Caco-2 (cell line): ENCODE measurements at places on chromosomes 7 and 10. TPM values are rescaled to one million over a fixed set of nuclear protein-coding genes. Genes with fewer than 3 reads are reported as not detected.

DNA sequence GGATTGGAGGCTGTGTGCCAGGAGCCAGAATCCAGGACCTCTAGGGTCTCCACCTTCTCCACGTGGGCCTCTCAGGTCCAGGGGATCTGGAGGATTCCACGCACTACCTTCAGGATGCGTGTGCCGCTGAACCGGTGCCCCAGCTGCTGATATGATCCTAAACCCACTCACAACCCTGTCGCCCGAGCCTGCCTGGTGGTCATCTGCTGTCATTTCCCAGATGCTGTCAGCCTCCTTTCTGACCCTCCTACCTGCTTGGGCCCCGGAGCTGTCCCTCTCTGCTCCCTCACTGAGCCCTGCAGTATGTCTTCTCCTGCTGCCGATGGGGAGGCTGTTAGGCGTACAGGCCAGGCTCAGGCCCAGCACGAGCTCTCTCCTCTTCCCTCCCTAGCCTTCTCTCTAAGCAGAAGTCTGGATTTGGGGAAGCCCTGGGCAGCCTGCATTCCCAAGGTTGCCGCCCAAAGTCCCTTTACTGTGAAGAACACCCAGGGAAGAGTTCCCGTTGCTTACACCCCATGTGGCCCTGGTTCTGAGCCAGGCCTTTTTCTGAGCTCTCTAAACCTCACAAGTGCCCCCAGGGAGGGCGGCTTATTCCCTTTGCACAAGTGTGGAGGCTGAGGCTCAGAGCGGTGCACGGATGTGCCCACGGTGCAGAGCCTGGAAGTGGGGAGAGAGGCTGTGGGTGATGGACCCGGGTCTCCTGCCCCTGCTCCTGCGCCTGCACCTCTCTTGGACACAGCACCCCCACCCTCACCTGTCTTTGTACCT, 30.8 kb upstream of the ZNF488 start:
- H3K27ac ChIP-seq = no peak overlapping the region
- no peaks in the 10 kb centered on the region for H3K27me3 ChIP-seq
- DNase-seq = no peak
- H3K4me3 ChIP-seq = no peak overlapping the region

DNA sequence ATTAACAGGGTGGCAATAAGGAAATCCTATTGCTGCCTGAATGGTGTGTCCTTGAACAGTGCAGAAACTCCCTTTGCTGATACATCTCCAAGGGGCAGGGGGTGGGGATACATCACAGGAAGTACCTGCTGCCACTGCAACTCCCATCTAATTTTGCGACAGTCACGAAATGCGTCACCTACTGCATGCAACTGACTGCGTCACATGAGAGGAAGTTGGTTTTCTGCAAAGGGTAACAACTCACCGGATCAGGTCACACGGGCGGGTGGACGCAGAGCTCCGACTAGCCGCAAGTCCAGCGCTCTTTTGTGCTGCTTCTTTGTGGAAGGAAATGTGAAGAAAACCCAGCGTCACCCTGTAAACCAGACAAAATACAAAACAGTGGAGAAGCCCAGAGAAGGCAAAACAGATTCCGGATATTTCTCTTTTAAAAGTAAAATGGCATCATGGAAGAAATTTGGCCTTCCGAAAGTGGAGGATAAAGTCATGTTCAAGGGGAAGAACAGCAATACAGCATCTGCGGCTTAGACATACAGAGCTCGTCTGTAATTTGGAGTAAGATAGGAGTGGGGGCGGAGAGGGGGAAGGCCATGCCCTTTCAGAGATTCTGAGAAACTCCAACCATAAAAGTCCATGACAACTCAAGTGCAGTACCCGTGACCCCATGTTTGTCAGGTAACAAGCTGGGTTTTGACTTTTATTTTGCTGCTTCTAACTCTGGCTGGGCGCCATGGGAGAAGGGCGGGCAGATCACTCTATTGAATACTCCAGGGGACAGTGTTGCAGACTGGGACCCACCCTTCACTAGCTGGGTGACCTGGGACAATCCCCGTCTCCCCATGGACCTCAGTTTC, 32.3 kb upstream of the PLEKHS1 start:
- H3K27ac ChIP-seq = no peak overlapping the region
- H3K27me3 ChIP-seq = no peaks in the 10 kb centered on the region
- no peaks in the 10 kb centered on the region for H3K36me3 ChIP-seq
- H3K4me1 ChIP-seq = no peaks in the 10 kb centered on the region
- no peak for DNase-seq

- no peak for DNase-seq
- no peak overlapping the region for H3K4me3 ChIP-seq
- no peaks in the 10 kb centered on the region for H3K4me1 ChIP-seq
- no peak overlapping the region for H3K27ac ChIP-seq
- no peaks in the 10 kb centered on the region for H3K36me3 ChIP-seq
- no peaks in the 10 kb centered on the region for H3K27me3 ChIP-seq
Observed at GRCh38 chr7:149800169-149800555, 26.8 kb upstream of the ZNF467 start.

DNA sequence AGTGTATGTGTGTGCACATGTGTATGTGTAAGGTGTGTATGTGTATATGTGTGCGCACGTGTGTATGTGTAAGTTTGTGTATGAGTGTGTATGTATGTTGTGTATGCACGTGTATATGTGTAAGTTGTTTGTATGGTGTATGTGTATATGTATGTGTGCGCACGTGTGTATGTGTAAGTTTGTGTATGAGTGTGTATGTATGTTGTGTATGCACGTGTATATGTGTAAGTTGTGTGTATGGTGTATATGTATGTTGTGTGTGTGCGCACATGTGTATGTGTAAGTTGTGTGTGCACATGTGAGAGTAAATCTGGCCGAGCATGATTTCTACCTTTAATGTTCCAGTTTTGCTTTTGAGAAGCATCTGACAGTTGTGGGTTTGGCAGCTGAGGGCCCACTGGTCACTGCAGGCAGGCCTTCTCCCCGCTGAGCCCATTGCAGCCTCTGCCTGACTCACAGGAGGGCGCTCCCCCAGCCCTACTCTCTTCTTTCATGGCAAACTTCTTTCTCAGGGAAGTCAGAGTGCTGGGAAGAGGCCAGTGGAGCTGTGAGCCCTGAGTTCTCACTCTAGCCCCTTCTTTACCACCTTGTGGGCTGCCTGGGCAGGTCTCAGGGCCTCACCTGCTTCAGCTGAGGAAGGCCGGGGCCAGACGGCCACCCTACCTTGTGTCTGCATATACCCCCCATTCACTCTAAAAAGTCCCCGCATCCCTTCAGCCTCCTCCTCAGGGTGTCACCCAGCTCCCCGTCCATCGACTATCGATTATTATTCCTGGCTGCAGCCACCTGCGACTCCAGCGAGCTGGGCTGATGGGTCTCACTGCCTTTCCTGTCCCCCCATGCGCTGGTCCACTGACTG, 11.2 kb downstream of the WDR86 start:
- no peak overlapping the region for H3K4me3 ChIP-seq
- H3K4me1 ChIP-seq = peaks cover 3% of the 10 kb centered on the region
- no peak for DNase-seq
- no peaks in the 10 kb centered on the region for H3K36me3 ChIP-seq

GRCh38 chr10:8352171-8353075, 297.9 kb downstream of the GATA3 start:
- DNase-seq = no peak
- H3K4me3 ChIP-seq = no peak overlapping the region
- H3K36me3 ChIP-seq = no peaks in the 10 kb centered on the region
- H3K27me3 ChIP-seq = no peaks in the 10 kb centered on the region

DNA sequence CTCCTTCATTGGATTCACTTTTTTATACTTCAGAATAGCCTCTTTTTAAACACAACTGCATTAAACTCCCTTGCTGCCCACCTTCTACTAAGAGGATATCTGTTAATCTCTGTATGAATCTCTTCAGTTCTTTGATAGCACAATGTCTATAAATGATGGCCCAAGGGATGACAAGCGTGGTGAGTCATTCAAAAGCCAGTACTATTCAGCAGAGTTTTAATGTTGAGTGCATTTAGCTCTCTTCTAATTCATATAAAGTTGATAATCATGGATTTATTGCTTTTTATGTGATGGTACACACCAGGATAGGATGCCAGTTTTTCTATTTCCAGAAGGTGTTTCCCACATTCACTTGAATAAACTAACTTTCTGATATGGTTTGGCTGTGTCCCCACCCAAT, 57.4 kb upstream of the HECTD2 start:
- DNase-seq = no peak
- H3K27ac ChIP-seq = no peak overlapping the region
- no peaks in the 10 kb centered on the region for H3K36me3 ChIP-seq

- H3K4me3 ChIP-seq = no peak overlapping the region
- no peak overlapping the region for H3K27ac ChIP-seq
- H3K27me3 ChIP-seq = no peaks in the 10 kb centered on the region
- no peaks in the 10 kb centered on the region for H3K36me3 ChIP-seq
Observed at GRCh38 chr7:114155116-114156110, 236.6 kb upstream of the PPP1R3A start.

DNA sequence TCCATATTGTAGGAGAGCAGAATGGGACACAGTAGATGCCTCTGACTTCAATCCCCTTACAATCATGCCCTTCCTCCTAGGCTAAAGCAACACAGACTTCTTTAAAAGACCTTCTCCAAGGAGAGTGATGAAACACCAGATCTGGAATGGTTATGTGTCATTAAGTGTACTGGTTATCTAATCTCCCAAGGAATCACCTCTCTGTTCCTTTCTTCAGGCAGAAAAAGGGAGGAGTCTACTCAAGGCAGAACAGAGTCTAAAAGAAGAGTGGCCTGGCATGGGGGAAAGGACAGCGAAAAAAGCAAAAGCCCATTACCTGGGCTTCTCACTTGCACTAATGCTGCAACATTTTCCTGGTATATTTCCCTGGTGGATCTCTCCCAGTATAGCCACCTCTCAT, 2.9 kb downstream of the ELMO1 start:
- H3K4me1 ChIP-seq = no peaks in the 10 kb centered on the region
- no peaks in the 10 kb centered on the region for H3K36me3 ChIP-seq
- H3K27me3 ChIP-seq = no peaks in the 10 kb centered on the region
- no peak overlapping the region for H3K27ac ChIP-seq
- no peak overlapping the region for H3K4me3 ChIP-seq

DNA sequence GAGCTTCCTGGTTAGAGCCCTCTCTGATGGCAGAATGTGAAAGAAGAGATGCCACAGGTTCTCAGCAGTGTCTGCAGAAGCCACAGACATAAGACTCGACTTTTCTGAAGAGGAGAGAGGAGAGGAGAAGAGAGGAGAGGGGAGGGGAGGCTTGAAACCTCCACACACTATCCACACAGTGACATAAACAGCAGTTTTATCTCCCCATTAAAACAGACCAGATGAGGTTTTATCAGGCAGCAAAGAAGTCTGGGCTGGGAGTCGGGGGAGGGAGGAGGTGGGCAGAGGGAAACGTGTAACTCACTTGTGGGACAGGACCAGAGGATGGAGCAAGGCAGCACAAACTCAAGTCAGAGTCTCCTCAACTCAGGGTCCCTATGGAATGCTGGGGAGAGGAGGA, 76.5 kb downstream of the XPNPEP1 start:
- no peak for DNase-seq
- no peak overlapping the region for H3K4me3 ChIP-seq
- no peaks in the 10 kb centered on the region; the same call in 1 of the 2 replicates for H3K27me3 ChIP-seq
- no peaks in the 10 kb centered on the region for H3K4me1 ChIP-seq
- no peaks in the 10 kb centered on the region for H3K36me3 ChIP-seq

DNA sequence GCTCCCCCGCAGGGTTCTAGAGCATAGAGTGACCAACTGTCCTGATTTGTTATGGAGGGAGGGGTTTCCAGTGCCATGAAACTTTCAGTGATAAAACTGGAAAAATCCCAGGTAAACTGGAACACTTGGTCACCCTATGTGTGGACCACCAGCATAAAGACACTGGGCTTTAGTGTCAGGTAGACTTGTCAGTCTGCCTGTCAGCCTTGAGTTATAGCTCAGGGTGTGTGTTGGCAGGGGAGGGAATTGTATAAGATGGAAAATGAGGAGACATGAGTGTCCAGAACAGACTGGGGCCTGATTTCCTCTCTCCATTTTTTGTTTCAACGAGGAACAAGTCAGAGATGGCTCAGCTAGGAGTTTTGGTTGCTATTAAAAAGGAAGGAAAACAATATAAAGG, 10.2 kb upstream of the EFCAB10 start:
- H3K27me3 ChIP-seq = no peaks in the 10 kb centered on the region
- no peaks in the 10 kb centered on the region for H3K36me3 ChIP-seq
- H3K27ac ChIP-seq = no peak overlapping the region
- H3K4me1 ChIP-seq = no peaks in the 10 kb centered on the region
- no peak for DNase-seq
- no peak overlapping the region for H3K4me3 ChIP-seq

DNA sequence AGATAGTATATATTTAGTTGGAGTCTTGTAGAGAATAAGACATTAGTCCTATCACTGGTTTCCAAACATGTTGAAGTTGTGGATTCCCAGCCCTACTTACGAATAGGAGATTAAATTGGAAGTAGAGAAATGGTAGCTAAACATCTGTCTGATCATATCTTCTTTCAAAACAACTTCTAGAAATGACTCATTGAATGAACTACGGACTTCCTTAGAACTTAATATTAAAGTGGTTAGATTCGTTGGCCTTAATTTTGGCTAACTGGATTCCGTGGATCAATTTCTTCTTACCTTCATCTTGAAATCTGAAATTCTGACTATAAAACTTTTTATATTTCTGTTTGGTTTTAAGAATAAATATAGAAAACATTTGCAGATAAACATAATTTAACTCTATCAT, 3.4 kb downstream of the PHF14 start:
- H3K27ac ChIP-seq = no peak overlapping the region
- H3K36me3 ChIP-seq = no peaks in the 10 kb centered on the region
- H3K4me1 ChIP-seq = peaks cover 21% of the 10 kb centered on the region
- no peaks in the 10 kb centered on the region for H3K27me3 ChIP-seq

DNA sequence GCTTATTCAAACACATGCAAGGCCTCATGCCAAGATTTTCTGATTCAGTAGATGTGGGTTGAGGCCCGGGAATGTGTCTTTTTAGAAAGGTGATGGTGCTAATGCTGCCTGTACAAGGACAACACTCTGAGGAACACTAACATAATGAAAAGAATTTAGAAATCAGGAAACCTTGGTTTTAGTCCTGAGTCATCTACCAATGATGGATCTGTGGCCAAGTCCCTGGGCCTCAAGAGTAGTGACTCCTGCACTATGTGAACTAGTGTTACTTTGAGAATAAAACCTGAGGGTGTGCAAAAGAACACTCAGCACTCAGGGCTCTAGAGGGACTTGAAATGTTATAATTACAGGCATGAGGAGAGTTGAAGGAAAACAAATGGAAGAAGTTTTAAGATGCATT, 741.7 kb upstream of the GALNT17 start:
- DNase-seq = no peak
- H3K27me3 ChIP-seq = no peaks in the 10 kb centered on the region

DNA sequence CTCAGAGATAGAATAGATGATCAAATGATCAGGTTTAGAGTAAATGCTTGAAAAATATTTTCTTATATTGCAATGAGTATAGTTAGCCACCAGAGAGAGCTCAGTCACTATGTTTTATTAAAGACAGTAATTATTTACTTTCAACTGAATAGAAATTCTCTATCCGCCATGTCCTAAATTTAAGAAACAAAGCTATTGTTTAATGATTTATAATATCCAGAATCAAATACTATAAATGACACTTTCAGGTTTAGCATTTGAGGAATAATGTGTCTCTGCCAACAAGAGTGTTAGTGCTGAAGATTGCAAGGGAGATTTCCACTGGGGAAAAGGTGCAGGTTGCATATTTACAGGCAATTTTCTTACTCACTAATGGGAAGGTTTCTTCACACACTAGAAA, 184.7 kb downstream of the DGKB start:
- no peaks in the 10 kb centered on the region for H3K27me3 ChIP-seq
- no peak for DNase-seq
- no peak overlapping the region for H3K27ac ChIP-seq
- H3K36me3 ChIP-seq = no peaks in the 10 kb centered on the region
- H3K4me3 ChIP-seq = no peak overlapping the region

ITGB8 gene
- 3.2 and 4.6 TPM in 2 replicates for total RNA-seq

PON3 gene
- total RNA-seq = 13.4 and 15.0 TPM in 2 replicates

CPVL gene
- total RNA-seq = 108 and 109 TPM in 2 replicates

GFRA1 gene
- not detected in 2 replicates for total RNA-seq

SFRP5 gene
- 1.0 and 1.1 TPM in 2 replicates for total RNA-seq

SFTPA1 gene
- total RNA-seq = not detected in 2 replicates
